ENCODE measurements at places on chromosomes 13 and 19.

DNA sequence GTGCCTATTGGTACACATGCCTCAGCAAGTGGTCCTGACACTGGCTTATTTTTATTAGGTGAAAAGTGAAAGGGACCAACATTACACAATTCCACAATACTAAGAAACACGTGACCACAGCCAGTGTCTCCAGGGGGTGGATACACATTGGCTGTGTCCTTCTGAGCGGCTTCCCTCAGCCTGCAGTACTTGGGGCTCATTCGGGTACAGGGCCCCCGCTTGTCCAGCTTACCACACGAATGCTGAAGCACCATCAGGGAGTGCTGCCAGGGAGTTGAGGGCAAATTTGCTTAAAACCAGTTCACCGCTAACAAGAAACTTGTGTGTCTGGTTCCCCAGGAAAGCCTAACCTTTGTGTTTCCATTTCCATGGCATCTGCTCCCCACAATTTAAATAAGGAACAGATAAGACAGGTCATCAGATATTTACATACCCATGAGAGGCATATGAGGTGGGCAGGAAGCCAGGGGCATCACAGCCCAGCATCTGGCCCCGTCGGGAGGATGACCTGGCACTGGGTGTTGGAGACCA lies 23.3 kb downstream of the PBX4 start:
- DNase-seq, result no peak

- DNase-seq, result no peak
These were observed 526.2 kb downstream of the SUCLA2 start for GRCh38 chr13:47474839-47475238.

DNA sequence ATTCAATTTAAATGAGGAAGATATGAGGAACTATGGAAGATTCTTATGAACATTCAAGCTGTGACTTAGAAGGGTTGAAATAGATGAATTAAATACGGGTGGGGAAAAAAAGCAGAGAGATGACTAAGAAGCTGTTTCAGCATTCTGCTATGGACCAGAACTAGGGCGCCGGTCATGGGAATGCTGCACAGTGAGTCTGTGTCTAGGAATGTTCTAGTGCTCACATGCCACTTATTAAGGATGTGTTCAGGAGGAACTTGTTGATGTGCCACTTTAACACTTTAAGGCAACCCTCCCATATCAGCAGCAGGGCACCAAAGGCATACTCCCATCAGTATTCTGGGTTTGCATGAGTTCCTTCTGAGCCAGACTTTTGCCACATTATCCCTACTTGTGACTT lies 152.1 kb downstream of the POSTN start:
- no peak for DNase-seq

GRCh38 chr19:49858088-49858985 lies 7.4 kb downstream of the PTOV1 start:
- DNase-seq, result no peak

All from G401 (cell line).